Hematopoietic multipotent progenitor cell treated with erythropoietin and hydrocortisone succinate and interleukin-3 and kit ligand, for 8 days (in vitro differentiated cells): ENCODE measurements at places on chromosomes 13 and 19.

- DNase-seq = no peak
Observed at GRCh38 chr13:29846475-29847256, 3.8 kb downstream of the UBL3 start.

- no peak for DNase-seq
Observed at GRCh38 chr19:54473071-54473891, at the start of gene CDC42EP5. TSS of gene CDC42EP5 (minus strand) at chr19:54473296. CDS start at chr19:54465547, 7,749 bp downstream.

DNA sequence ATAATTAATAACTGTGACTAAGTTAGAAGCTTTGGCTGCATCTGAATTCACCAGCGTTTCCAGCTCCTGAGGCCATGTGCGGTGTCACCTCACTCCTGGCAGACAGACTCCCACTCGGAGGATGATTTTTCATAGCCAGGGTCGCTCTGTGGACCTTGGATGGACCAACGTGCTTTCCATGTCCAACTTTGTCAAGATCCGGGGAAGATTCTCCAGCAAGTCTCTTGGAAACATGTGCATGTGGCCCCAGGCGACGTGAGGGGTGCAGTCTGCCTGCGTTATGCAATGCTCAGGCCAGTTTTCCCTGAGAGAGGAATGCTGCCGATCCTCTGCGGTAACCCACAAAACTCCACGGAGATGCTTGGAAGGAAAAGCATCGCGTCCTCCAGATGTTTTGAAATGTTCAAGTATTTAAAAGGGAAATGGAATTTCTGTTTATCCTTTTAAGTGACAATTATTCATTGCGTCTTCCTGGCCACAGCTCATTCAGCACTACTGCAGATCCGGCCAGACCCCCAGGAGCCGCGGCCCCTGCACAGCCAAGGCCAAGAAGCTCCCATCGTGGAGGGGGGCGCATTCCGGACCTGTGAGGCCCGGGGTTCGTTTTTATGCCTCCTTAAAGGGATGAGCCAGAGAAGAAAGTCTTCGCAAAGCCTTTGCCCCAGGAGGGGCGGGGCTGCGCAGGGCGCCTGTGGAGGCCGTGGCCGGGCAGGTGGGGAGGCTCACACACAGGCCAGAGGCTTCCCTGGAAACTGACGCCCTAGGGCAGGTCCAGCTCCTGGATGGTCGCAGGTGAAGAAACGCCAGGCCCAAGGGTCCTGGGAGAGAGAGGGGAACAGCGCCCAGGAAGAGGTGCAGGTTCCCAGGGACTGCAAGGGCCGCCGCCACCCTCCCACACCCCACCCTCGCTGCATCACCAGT lies 46.0 kb downstream of the C13orf46 start:
- no peak for DNase-seq

GRCh38 chr13:85659493-85659892 lies 139.7 kb downstream of the SLITRK6 start:
- DNase-seq = no peak

DNA sequence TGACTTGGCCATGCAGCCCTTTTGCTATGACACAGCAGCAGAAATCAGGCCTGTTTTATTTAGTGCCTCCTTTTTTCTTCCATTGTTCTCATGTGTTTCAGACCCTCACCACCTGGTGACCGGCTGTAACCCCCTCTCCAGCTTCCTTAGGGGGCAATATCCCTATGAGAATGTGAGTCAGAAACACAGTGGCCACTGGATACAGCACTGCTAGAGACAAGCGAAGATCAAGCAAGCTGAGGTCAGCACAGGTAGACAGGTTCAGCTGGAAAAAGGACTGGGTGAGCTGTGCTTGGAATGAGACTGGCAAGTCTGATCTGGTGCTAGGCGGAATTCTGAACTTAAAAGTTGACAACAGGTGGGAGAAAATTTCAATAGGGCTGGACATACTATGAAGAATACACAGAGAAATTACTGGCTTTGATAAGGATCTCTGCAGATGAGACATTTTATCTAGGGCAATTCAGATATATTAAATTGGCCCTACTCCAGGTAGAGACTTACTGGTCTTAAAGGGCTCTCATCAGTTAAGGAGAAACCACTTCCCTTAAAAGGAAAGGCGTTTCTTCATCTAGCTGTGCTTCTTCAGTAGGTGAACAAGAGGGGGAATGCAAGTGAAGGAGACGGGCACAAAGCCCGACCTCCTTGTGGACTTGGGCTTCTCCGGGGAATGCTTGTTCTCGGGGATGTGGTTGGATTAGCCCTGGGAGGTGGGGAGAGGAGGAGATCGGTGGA lies 83.3 kb downstream of the ERCC5 start:
- no peak for DNase-seq

GRCh38 chr13:93721483-93721882 lies 494.9 kb downstream of the GPC6 start:
- DNase-seq = no peak

DNA sequence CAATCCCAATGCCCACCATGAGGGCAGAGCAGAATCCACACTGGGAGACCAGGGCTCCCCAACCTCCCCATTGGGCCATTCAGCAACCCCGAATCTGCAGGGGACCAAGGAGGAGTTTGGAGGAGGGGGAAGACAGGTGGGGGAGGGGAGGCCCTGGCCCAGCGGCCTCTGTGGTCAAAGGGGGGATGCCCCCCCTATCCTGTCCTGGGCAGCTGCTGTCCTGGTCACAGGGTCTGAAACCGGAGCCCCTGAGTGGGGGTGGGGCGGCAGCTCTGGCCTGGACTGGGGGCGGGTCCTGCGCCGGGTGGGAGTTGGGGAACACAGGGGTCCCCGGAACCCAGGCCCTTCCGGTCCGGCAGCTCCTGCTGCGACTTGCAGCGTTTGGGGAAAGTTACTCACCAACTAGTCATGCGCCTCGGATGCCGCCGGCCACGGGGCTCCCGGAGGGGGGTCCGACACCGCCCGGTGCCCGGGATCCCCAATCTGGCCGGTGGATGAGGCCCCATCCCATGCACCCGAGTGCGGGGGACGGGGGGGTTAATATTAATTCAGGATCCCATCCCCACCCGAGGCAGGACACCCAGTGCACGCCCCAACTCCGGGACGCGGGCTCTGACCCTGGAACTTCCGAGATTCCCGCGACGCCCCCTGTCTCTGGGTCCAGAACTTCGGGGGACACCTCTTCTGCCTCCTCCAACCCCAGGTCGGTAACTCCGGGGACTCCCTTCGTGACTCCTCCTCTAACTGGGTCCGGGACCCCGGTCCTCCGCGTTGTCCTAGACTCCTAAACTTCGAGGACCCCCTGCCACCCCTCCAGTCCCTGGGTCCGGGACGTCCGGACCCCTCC lies 872 bp downstream of the HOMER3 start:
- no peak for DNase-seq

- DNase-seq = peak; percentile 38
Observed at GRCh38 chr13:50531917-50532899, 311.3 kb downstream of the DLEU7 start.

- DNase-seq = peak; percentile 17
Observed at GRCh38 chr19:52691737-52692136, 43.1 kb downstream of the ZNF611 start.

DNA sequence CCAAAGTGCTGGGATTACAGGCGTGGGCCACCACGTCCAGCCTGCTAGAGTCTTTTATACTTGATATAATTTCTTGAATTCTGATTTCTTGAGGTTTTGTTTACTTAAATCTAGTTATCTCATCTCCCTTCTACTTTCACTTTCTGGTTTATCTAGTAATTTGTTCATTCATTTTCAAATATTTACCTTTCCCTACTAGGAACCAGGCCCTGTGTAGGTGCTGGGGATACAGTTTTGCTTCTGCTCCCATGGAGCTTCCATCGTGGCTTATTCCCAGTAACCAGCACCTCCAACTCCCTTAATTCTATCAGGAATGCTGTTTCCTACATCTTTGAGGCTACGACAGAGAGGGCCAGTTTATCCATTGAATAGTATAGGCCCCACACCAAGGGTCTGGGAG lies 24.1 kb upstream of the TRIM13 start:
- no peak for DNase-seq

DNA sequence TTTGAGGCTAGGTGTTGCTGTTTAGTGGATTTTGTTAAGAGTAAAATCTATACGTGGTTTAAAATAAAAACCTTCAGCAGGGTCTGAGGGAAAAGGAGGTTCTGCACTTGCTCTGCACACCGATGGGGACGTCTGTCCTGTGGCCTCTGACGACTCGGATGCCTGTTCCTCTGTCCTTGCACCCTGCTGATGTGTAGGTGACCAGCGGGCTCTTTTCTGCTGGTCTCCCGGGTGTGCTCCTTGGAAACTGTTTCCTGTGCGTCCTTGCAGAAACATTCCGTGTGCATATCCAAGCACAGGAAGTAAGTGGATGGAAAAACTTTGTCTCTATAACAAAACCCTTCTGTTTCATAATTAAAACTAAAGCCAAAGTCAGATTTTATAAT lies 3.8 kb downstream of the ATP4B start:
- DNase-seq = no peak

DNA sequence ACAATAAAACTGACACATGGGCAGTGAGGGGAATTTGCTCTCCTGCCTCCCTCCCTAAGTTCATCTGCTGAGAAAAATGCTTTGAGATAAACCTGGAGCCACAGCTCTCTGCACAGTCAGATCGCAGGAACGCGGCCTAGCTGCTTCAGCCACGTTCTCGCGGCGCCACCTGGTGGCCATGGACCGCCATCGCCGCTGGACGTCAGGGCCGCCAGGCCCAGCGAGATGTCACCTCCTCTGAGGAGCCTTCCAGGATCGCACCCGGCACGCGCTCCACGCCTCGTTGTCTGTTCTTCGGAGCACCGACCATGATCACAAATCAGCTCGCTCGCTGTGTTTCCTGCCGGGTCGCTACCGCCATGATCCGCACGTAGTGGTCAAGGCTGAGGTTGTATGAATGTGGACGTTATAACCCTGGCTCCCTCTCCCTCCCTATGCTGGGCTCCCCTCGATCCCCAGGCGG lies 20.6 kb upstream of the USP29 start:
- DNase-seq = peak; percentile 49

DNA sequence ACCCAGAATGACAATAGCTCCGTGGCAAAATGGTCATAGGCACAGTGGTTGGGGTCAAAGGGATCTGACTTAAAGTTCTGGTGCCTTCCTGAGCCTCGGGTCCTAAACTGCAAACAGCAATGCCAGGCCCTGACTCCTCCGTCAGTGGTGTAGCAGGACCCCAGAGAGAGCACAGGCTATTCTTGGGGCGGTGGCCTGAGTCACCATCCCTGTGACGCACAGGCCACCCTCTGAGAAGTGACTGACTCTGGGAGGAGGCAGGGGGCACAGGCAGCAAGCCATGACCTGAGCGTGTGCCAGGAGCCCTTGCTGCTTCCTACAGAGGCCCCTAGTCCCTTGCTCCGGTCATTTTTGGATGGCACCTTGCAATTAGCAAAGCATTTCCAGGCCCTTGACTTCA lies 18.7 kb downstream of the PLVAP start:
- DNase-seq = no peak

DNA sequence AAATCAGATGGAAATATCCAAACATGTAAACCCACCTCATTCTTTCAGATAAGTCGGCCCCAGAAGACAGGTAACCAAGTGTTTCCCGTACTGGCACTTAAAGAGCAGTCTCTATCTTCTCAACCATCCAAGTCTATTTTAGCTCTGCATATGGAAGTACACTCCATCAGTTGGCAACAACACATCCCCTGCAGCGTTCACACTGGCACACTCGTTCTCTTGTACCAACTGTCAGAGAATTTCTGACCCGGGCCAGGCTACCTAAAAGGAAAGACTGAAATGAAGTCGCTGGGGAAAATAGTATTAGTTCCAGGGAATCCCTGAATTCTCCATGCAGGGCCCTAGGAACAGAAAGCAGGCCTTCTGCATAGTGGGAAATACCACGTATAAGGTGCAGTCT lies 109.3 kb downstream of the RXFP2 start:
- no peak for DNase-seq

DNA sequence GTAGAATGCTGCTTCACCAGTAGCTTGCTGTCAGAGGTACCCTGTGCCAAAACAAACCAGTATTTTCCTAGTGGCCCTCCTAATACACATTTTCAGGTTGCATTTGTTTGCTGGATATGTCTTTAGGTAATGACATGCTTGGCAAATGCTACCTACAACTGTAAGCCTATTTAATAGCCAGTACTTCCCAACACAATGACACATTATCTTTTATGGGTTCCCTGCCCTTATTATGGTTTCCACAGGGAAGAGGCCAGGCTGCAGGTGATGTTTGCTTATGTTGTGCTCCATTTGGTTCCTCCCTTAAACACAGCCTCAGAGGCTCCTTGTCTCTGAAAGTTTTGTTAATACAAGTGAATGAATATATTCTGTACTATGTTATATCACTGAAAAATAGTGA lies 24.7 kb downstream of the FRY start:
- no peak for DNase-seq
